Stimulated activated CD4-positive, alpha-beta T cell treated with anti-CD3 and anti-CD28 coated beads, TNF-alpha, amount 100 ng/mL, for 24 hours (primary cell): ENCODE measurements at places on chromosomes 6 and 20.

DNA sequence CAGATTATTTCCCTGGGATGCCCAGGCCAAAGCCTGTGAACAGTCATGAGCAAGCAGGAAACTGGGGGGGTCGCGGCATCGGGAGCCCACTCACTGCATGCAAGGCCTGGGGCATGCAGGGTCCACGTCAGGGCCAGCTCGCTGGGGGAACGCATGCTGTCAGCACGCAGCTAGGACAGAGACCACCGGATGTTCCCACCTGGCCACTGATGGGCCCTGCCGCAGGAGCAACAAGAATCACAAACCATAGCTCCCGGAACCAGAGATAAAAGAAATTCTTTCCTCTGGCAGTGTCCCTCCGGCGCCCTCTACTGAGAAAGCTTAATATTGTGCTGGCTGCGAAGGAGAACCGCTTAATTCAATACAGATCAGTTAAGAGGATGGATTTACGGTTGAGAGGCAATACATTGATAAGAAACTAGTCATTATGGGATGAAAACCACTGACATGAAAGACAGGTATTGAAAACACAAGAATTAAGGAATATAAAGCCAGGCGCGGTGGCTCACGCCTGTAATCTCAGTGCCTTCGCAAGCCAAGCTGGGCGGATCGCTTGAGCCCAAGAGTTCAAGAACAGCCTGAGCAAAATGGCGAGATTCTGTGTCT, 32.6 kb downstream of the C6orf15 start:
- peak; percentile 66 for DNase-seq

DNA sequence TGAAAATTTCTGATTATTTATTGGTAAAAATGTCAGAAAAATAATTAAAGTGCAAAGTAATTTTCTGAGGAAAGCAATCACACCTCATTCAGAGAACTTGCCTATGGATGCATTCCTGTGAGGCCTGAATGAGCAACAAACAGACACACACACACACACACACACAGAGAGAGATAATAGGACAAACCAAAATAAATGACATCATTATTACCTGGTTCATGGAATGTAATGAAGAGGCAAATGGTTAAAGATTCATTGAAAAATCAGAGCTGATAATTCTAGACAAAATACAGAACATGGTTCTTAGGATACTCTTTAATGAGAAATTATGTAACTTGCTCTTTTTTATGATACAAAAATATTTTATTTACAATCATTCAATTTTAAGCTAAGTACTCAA, 490.6 kb upstream of the POU3F2 start:
- no peak for DNase-seq

DNA sequence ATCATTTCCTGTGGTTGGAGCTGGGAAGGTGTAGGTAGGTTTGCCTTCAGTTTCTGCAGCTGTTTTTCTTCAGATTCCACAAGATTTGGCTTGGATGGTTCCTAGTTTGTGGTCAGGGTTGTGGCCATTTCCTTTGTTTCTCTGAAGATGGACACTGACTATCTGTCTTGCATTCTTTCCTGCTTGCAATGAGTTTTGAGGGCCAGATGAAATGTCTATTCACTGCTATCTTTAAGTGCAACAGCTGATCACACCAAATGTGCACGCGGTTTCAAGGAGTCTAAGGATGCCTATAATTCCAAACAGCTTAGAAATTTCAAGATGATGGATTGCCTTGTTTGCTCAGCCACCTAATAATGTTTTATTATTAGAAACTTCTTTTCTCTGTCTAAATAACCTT, 28.4 kb downstream of the IL20RA start:
- no peak for DNase-seq

DNA sequence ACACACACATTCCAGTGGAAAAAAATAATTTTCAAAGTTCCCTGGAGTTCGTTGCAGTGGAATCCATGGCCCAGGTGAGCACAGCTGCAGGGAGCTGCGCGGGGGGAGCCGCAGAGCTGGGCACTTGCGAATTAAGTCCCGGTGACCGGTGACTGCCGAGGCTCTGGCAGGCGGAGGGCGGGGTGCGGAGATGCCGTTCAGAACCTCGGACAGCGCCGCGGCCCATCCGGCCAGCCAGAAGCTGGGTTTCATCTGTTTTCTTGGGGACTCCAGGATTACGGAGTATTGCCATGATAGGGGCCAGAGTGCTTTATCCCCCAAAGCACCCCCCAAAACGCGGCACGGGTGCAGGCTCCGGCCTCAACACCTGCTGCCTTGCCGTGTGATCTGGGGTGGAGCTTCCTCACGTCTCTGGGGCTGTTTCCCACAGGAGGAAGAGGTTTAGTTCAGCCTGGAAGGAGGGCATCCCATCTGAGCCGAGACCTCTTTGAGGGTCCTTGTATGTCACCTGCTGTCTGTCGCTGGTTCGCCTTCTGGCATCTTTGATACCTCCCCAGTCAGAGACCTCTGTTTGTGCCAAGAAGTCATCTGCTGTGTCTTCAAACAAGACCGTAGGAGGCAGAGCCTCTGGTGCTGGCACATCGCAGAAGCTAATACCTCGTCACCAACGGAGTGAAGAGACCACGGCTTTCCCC, 99.4 kb downstream of the YTHDF1 start:
- no peak for DNase-seq

- no peak for DNase-seq
Measured at GRCh38 chr6:2674857-2675256, 75.9 kb downstream of the MYLK4 start.

DNA sequence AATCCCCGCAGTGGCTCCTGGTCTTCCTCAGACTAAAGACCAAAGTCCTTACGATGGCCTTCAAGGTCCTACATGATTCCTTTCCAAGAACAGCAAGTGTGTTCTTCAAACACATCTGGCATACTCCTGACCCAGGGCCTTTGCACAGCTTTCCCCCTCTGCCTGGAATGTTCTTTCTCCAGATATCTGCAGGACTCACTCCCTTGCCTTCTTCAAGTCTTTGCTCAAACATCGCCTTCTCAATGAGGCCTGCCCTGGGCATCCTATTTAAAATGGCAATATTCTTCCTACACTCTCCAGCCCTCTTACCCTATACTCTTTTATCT, 30.2 kb downstream of the VEGFA start:
- no peak for DNase-seq

- DNase-seq, result no peak
Measured at GRCh38 chr6:115814907-115815306, 245.8 kb downstream of the FRK start.

GRCh38 chr6:96786336-96786735, 50.9 kb downstream of the GPR63 start:
- DNase-seq, result no peak

- no peak for DNase-seq
Measured at GRCh38 chr20:54123587-54124180, 50.1 kb downstream of the CYP24A1 start.

DNA sequence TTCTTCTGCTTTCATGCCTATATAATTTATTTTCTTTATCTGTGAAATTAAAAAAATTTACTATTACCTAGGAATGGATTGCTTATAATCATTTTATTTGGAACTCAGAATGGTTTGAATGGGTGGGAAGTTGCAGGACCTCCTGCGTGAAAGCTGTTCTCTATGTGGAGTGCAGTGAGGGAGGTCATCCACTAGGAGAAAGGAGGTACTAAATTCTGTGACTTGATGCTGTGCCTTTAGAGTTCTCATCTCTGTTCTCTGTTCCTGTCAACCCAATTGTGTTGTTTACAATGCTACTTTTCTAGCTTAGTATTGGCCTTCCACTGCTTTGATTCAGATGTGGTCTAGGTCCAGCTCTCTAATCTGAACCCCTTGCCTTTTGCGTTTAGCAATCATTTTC, 65.0 kb upstream of the HIVEP1 start:
- DNase-seq, result no peak

GRCh38 chr20:49938173-49939163, 2.3 kb downstream of the RNF114 start:
- no peak for DNase-seq

- no peak for DNase-seq
Measured at GRCh38 chr6:136745300-136745699, 47.0 kb downstream of the MAP3K5 start.
